ENCODE measurements at places on chromosomes 16 and 17.

DNA sequence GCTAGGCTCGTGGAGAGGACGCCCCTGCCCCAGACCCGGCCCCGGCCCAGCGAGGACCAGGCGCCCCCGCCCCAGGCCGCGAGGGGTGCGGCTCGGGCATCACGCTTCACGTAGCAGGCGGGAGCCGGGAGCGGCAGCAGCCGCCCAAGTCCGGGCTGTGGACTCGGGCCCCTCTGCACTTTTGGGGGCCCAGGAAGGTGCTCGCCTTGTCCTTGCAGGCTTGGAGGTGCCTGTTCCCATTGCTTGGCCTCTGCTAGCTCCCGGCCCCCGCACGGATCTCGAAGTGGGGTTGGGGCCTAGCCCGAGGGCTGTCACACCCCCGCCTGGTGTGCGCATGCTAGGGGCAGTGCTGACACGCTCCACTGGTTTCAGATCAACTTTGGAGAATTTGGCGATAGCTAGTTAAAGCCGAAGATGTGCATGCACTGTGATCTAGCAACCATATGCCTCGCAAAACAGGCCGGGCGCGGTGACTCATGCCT, 55.7 kb downstream of the WSB1 start:
- DNase-seq: no peak

DNA sequence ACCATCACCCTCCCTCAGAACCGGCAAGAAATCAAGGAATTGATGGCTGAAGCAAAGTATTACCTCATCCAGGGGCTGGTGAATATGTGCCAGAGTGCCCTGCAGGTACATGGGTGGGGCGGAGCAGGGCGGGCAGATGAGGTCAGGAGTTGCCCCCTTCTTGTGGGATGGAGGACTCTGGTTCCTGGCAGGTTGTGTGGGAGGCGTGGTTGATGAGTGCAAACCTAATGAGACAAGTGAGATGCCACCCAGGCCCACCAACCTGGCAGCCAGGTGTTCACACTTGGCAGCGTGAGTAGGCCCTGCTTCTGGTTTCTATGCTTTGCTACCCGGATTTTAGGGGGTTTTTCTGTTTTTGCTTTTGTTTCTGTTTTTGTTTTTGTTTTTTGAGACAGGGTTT, 4.8 kb downstream of the TNFAIP1 start:
- DNase-seq: no peak

DNA sequence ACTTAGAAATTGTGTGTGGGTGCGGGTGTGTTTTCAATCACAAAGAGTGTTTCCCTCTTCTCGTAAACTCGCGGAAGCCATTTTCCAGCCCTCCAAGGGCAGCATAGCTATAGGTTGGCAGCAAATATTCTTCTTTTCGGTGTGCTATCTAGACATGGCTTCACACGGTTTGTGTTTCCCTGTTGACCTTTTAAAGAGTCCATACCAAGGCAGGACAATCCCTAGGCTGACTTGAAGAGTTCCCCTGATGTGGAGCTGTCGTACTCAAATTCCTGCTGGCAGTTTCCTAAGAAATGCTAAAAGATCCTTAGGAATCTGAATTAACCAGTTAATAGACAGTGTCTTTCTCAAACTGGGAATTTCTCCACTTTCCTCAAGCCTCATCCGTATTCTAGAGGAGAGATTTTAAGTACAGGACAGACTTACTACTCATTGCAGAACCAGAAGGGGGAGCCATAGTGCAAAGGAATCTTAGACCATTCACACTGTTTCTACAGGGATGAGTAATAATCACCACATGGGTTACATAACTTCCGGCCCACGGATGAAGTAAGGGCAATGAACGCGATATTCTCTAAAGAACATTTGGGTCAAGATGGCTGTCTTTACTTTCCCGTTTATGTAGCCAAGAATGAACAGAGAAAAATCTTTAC, 288.6 kb upstream of the ELAC2 start:
- DNase-seq: no peak

- no peak for DNase-seq
These were observed 4.0 kb downstream of the MYBBP1A start for GRCh38 chr17:4551141-4551540.

GRCh38 chr17:65783845-65784334, 222.4 kb upstream of the AXIN2 start:
- DNase-seq: no peak

DNA sequence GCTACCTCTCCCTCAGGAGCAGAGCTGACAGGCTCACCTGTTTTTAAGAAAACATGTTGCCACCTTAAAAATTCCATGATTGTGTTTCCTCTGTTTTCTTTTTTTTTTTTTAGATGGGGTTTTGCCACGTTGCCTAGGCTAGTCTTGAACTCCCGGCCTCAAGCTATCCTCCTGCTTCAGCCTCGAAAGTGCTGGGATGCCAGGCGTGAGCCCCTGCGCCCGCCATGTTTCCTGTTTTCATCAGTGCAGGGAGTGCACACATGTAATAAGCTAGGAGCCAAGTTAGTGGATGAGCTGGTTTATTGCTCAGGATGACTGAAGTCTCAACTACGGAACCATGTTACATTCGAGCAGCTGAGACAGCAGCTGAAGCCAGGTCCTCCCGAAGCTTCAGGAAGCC, 13.6 kb downstream of the MRM3 start:
- no peak for DNase-seq

DNA sequence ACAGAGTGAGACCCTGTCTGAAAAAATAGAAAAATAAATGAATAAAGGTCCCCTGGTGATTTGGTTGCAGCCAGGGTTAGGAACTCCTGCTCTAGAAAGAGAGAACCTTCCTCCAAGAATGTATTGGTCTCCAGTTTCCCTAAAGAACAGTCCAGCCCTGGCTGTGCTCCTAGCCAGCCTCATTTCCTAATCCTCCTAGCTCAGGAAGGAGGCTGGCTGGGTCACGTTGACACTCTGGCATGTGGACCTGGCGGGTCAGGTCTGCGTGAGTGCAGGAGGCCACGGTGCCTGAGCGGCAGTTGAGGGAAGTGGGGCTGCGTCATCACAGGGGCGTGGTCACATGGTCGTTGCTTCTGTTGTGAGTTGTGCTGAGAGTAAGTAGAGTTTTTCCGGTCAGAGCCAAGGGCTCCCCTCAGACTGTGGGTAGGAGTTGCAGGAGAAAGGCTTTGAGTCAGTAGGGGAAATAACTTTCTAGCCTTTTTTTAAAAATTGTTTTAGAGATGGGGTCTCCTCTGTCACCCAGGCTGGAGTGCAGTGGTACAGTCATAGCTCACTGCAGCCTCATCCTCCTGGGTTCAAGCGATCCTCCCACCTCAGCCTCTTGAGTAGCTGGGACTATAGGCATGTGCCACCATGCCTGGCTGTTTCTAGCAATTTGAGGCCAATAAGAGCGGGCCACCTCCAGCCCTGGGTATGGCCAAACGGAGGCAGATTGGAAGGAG, 194.0 kb upstream of the CIBAR2 start:
- no peak for DNase-seq

- peak; percentile 98 for DNase-seq
These were observed at the start of gene ZNF652 for GRCh38 chr17:49361902-49362722. Gene ZNF652 (minus strand): TSS chr17:49362250. CDS start chr17:49317725, 44,525 bp downstream.

DNA sequence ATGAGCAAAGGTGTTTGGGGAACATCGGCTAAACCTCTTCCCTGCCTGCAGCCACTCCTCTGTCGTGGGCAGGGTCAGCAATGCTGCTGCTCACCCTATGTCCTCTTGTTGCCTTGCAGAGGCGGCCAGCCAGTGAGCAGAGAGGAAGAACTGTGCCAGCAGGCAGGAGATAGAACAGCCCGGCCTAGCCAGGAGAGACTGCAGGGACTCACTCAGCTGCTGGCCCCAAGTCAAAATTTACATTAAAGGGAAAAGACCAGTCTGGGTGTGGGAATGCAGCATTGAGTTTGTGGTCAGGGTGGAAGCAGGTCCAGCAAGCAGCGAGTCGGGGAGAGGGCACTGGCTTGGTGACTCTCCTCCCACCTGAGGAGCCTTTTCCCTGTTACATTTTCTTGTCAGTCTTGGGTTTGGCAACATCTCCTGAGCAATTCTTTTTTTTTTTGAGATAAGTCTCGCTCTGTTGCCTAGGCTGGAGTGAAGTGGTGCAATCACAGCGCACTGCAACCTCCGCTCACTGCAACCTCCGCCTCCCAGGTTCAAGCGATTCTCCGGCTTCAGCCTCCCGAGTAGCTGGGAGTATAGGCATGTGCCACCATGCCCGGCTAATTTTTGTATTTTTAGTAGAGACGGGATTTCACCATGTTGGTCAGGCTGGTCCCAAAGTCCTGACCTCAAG, 22.7 kb downstream of the LIG3 start:
- no peak for DNase-seq

DNA sequence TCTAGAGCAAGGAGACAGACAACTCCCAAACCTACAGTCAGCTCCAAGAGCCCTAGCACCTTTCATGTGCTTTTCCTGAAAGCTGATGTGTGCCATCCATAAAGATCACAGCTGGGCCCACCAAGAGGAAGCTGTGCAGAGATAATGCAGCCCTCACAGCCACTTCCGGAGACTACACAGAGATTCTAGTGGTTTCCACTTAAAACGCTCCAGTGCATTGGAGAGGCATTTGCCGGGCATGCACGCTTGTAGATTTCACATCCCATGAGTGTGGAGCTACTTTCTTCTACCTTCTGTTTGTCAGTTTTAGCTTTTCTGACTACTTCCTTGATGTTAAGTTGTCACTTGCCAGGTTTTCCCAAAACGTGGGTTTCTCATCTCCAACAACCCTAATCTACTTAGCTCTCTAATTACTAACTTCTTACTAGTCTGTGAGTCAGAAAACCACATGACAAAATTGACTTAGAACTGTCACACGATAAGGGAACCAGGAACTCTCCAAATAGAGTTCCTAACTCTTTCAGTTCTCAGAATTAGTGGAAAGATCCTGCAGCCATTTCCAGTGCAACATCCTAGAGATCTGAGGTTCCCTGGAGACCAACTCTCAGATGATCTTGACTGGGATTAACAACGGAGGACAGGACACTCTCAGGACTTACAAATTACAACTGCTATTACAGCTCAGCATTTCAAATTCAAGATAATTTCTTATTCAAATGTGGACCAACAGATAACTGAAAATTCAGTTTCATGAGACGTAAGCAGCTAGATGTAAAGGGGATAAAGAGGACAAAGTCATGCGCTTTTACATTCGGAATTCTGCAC, 28.6 kb downstream of the PMP22 start:
- DNase-seq: no peak

GRCh38 chr16:78425891-78426510, 326.5 kb downstream of the WWOX start:
- DNase-seq: no peak

GRCh38 chr17:15917438-15918027, 27.4 kb upstream of the ADORA2B start:
- no peak for DNase-seq

GRCh38 chr16:3152991-3153368, 18.2 kb downstream of the ZNF213 start:
- no peak for DNase-seq

DNA sequence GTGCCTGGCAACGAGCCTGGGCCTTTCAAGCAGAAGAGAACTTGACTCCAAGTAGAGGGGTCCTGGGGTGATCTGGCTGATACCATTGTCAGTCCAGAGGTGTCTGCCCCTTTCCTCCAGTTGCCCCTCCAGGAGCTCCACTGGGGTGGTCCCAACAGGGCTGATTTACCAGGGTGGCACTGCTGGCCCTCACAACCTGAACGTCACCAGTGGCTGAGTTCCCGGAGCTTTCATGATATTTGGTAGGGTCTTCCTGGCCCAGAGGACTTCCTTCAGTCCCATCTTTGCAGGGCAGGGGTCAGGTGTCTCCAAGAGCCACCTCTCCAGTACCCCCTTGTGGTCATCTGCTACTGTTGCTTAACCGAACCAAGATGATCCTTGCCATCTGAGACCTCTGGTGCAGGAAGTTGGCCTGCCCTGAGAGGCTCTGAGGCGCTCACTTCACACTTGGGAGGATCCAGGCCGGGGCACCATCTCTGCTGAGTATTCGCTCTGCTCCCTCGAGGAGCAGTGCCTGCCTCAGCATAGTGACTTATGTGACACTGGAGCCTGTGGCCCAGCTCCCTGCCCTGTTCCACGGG, 3.5 kb downstream of the LIMD2 start:
- DNase-seq: no peak

DNA sequence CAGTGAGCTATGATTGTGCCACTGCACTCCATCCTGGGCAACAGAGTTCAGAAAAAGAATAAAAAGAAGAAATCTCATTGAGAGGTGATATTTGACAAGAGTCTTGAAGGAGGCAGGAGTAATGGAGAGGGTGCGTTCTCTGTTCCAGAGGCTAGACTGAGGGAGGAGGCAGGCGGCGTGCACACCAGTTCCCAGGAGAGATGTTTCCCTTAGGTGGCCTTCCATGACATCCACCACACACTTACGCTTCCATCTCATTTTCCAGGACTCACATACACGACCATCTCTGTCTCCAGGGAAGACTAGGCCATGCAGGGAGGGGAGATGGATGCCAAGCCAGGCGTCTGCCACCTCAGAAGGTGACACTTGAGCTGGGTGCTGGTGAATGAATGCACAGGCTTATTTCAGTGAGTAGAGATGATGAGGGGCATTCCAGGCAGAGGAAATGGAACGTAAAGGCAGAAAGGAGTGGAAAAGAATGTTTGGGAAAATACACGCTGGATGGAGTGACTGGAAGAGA, 25.3 kb upstream of the N4BP1 start:
- no peak for DNase-seq

- DNase-seq: no peak
These were observed 1.7 kb downstream of the KCNJ12 start for GRCh38 chr17:21377705-21378396.

- no peak for DNase-seq
These were observed 133.7 kb downstream of the USP31 start for GRCh38 chr16:23015580-23015979.

DNA sequence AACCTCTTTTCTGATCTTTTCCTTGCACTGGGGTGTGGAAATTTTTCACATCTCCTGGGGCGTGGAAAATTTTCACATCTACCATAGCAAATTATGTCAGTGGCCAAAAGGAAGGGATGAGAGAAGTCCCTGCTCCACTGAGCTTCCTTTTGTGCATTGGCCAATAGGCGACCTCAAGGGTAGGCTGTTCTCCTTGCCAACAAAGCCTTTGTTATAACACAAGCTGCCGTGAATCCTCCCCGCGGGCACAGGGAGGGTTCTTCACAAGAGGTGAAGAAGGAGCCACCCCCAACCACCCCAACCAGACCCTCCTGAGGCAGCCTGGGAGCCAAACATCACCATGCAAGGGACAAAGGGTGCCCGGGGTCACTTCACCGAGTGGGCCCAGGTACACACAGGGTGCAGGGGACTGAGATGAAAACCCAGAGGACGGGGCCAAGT, 6.5 kb downstream of the SLC5A11 start:
- no peak for DNase-seq

GRCh38 chr17:69516911-69517310, 102.4 kb downstream of the MAP2K6 start:
- DNase-seq: no peak

Data from COR-L47 (cell line).